MG63 (cell line): ENCODE measurements at places on chromosomes 2 and 18. TPM values are rescaled to one million over a fixed set of nuclear protein-coding genes. Genes with fewer than 3 reads are reported as not detected.
A peak's percentile ranks its signal among the peaks of the same experiment; 100 is the strongest.

Gene HOXD8
- 13.4 and 15.5 TPM in 2 replicates for total RNA-seq

Gene DNMT3A
- total RNA-seq: 6.0 and 9.2 TPM in 2 replicates

Gene CDH2
- 19.8 and 34.1 TPM in 2 replicates for total RNA-seq

GRCh38 chr2:175180701-175181103, 808 bp downstream of the ATP5MC3 start:
- DNase-seq: peak; percentile 64

DNA sequence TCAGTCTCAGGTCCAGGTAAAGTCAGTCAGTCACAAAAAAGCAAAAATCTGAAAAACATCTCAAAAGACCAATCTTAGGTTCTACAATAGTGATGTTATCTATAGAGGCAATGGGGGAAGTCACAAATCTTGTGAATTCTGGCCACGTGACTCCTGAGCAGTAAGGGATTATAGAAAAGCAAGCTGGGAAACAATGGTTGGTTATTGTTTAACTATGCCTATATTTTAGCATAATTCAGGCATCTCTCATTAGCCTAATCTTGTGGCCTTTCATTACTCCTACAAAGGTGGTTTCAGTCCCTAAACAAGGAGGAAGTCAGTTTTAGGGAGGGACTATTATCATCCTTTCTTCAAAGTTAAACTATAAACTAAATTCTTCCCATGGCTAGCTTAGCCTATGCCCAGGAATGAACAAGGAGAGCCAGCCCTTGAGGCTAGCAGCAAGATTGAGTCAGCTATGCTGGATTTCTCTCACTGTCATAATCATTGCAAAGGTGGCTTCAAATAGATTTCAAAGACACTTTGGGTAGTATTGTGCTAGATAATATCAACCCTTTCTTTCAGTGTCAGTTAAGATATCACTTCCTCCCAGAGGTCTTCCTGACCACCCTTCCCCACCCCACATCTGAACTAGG, 56.4 kb upstream of the ITGA6 start:
- DNase-seq: no peak

DNA sequence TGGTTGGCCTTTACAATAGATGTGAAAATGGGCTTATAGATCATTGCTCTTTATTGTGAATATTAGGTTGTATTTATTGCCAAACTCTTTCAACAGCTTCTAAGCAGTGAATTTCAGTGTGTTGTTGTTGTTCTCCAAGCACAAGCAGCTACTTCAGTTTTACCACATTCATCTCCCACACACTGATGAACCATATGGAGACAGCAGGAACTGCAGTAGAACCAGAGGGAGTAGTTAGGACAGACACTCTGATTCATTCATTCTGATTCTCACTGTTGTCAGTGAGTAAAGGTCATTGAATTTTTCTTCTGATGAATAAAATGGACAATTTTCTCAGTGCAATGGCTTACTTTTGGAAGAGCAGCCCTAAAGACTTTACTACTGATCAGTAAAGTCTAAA, 40.2 kb downstream of the CCDC74A start:
- DNase-seq: no peak

GRCh38 chr18:65487569-65487968, 263.2 kb upstream of the CDH7 start:
- no peak for DNase-seq

DNA sequence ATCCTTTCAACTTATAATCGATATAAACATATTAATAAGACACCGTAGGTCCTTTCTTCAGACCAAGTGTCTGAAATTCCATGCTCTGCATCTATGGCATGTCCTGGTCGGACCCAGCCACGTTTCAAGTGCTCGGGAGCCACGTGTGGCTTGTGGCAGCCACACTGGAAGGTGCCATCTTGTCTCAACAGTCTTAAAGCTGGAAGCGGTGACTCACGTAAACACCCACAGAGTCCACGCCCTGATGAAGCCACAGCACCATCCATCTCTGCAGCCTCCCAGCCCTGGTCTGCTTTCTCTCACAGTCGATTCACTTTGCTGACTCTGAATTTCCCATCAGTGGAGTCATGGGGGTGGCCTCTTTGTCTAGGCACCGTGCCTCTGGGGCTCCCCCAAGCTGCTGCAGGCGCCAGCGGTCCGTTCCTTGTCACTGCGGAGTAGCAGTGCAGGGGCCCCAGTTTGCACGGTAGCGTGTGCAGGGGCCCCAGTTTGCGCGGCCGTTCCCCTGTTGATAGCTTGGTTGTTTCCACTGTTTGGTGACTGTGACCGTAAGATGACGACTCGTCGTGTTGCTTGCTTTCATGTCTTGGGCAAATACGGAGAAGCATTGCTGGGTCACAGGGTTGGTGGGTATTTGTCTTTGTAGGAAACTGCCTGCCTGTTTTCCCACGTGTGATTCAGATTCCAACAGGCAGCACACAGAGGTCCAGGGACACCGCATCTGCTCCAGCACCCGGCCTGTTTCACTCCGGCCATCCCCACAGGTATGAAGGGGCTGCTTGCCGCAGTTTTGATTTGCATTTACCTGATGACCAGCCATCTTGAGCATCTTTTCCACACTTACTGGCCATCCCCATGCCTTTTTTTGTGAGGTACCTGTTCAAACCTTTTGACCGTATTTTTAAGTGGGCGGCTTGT, 240.3 kb downstream of the HDAC4 start:
- no peak for DNase-seq

- DNase-seq: no peak
These were observed 32.3 kb downstream of the ST6GAL2 start for GRCh38 chr2:106853631-106854030.

DNA sequence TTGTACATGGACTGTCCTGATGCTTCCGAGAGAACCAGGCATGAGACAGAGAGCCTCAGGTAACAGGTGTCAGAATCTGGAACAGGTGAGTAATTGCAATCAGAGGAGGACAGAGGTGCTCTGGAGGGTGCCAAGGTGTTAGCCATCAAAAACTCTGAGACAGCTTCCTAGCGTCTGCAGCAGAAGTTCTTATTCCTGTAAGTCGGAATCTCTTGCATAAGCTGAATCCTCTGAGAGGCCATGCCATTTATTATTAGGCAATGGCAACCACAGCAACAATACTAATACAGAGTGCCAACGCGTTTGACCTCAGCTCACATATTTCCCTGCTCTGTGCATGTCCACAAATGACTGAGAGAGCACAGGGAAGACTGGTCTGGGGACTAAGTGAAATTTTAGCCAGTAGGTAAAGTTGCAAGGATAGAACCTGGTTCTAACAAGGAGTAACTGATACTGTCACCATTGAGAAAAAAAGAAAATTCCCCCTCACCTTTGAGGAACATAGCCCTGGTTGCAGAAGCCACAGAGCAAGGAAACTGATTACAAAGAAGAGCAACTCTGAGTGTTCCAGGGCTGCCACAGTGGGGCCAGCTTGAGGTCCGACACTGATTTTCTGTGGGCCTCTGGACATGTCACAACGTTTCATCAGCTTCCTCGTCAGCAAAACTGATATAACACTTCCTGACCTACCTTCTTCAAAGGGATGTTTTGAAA, 55.1 kb upstream of the ACSL3 start:
- no peak for DNase-seq

- no peak for DNase-seq
These were observed 909.2 kb downstream of the CCDC85A start for GRCh38 chr2:57093020-57093419.

- no peak for DNase-seq
These were observed 103.6 kb upstream of the BOD1L2 start for GRCh38 chr18:57043241-57043640.

GRCh38 chr2:38829971-38830370, 45.8 kb downstream of the DHX57 start:
- no peak for DNase-seq
